ENCODE measurements at places on chromosomes 2 and 18. TPM values are rescaled to one million over a fixed set of nuclear protein-coding genes. Genes with fewer than 3 reads are reported as not detected.

Gene CFAP221
- 9.5 TPM for total RNA-seq

DNA sequence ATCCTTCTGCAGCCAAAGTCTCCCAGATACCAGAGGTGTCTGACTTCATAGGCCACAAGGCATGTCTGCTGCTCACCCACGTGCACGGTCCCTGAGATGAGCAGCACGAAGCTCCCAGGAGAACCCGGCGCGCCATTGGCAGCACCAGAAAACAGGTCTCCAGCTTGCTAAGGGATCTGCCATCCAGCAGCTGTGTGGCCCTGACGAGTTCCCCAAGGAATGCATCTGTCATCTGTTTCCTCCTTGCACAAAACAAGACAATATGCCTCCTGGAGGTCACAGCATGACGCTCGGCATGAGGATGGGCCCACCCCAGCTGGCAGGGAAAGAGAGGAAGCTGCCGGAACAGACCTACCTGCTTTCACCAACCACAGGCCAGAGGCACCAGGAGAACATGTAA, 29.2 kb downstream of the HS6ST1 start:
- no peak for DNase-seq

DNA sequence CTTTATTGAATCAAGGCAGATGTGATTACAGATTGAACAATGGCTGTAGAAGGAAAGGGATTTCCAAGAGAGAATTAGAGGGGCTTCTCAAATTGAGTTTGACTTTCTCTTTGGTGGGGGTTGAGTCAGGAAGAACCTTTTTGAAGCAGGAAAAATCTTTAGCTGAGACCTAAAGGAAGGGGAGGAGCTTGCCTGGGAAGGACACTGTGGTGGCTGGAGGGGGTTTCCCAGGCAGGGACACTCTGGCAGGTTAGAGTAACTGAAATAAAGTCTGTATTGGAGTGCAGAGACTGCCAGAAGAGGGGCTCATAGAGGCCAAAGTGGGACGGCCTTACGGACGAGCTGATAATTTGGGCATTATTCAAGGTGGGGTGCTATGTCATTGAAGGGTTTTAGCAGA, 69.3 kb downstream of the NEDD4L start:
- no peak for DNase-seq

Gene SIX3
- not detected for total RNA-seq

- DNase-seq: peak; percentile 54
Observed at GRCh38 chr2:119753041-119753929, 6.4 kb upstream of the PTPN4 start.

GRCh38 chr2:44844651-44845270, 96.7 kb upstream of the SIX3 start:
- no peak for DNase-seq

DNA sequence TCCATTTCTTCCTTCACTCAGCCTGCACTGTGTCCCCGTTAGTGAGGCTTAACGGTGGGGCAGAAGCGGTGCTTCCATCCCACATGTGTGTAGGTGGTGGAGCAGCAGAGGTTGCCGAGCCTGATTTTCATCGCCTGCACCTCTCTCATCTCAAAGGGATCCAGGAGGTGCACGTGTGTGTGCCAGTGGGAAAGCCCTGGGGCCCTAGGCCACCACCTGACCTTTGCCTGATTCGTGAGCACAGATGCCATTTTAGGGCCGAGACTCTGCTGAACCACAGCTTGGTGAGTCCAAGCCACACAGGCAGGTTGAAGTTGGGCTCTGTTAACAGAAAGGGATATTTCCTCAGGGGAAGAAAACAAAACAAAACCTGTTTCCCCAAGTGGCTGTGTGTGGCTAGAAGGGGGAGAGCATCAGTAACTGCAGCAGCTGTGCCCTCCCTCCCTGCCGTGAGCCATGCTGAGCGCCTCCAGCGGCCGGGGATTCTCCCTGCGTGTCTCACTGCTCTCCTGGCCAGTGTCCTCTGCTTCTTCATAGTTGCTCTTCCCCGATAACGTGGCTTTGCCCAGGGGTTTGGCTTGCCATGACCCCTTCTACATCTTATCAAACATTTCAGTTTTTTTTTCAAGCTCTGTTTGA, 81.5 kb downstream of the MAPRE2 start:
- no peak for DNase-seq

Gene MTERF4
- 30.8 TPM for total RNA-seq

DNA sequence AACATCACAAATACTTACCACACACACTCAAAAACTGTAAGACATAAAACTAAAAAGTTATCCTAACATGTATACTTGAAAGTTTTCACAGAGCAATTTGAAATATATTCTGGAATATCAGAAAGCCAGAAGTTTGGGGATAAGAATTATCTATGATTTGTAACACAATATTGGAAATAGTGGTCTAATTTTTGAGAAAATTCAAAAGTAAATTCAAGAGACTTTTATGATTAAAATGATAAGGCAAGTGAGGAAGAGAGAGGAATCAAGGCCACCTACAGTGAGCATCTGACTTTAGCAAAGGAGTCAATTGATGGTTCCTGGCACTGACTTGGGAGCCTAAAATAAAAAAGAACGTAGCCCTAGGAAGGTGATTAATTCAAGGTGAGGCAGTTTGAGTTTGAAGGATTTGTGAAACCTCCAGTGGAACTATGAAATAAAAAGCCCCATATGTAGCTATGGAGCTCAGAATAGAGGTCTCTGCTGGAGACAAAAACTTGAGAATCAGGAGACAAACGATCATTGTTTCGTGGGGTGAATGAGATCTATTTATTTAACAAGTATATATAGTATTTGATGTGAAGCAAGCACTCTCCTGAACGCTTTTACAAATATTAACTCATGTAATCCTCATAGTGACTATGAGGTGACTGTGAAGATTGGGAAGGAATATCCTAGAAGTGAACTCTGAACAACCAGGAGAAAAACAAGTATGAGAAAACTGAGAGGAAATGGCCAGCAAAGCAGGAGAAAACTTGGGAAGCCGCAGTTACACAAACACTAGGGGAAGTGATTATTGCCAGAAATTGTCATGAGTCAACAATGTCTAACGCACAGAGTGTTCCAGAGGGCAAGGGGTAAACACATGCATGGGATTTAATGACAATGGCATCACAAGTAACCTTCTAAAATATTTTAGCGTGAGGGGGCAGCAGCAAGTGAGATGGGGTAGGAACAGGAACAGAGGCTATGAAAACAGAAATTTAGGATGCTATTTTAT, 12.8 kb downstream of the TFPI start:
- DNase-seq: peak; percentile 31

DNA sequence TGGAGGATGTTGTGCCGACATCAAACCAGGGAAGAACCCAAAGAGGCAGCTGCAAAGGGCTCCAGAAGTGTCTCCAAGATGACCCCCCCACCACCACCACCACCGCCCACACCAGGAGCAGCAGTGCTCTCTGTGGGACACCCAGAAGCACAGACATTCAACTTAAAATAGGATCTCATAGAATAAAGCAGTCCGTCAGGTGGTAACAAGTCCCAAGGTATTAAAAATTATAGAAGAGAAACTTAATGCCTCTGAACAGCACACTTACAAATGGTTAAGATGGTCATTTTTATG, 155.5 kb upstream of the ID2 start:
- DNase-seq: no peak

Gene CFAP65
- 1.3 TPM for total RNA-seq

Gene DCDC2C
- total RNA-seq: not detected

DNA sequence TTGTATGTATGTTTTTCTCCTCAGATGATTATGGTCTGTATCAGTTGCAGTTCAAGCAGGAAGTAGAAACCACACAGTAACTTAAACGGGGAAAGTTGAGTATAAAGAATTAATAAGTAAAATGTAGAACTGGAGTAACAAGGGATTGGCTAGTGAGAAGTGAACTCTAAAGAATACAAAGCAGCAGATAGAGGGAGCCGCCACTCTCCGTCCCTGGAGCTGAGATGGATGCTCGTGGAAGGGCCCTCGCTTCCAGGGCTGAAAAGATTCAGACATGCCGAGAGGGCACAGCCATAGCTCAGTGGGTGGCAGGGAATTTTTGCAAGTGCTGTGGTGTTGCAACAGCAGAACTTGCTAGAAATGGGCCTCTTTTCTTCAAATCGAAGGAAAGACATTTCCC, 155.8 kb downstream of the COL6A3 start:
- DNase-seq: no peak

DNA sequence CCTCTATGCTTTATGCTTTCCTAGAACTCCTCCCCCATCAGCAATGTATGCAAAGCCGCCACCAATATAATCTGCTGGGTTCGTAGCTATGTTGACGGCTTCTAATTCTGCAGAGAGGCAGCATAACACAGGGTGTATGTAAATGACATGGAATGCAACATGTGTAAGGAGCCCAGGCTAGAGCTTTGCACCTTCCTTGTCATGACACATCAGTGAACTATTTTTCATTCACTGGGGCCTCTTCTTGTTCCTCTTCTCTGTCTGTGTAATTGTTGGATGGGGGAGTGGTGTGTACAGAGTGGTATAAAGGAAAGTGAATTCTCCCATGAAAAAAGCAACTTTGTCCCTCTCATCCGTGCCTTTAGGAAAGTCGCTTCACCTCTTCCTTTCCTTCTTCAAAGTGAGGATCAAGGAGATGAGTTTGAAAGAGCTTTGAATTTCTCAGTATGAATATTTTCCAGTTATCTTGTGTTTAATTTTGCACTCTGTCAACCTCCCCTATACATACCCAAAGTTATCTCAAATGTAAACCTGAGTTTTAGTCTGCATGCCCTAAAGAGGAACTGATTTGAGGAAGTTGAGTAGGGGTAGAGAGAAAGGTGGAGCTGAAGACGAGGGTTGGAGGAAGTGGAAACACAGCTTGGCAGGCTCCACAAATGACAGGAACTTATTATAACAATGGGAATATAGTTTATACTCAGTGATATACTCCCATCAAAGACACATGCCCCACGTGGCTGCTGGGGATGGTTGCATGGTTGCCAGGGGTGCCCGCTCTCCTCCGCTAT, 74.9 kb upstream of the ARL4C start:
- DNase-seq: no peak

Gene KLHL30
- total RNA-seq: 0.64 TPM

DNA sequence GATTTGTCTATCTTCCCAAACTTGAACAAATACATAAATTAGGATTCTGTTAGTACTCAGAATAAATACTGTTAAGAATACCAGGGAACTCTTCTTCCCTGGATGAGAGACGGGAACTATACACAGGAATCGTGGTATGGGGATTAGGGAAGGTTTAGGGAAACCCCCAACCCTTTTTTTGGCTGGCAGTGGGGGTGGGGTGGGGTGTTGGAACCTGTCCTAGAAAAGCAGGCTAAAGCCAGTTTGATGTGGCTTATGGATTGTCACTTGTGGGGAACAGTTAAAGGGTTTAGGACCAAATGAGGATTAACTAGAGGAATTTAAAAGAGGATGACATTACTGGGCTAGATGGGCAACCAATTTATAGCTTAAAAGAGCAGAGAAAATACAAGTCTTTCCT, 1.8 kb downstream of the SLC4A10 start:
- no peak for DNase-seq

DNA sequence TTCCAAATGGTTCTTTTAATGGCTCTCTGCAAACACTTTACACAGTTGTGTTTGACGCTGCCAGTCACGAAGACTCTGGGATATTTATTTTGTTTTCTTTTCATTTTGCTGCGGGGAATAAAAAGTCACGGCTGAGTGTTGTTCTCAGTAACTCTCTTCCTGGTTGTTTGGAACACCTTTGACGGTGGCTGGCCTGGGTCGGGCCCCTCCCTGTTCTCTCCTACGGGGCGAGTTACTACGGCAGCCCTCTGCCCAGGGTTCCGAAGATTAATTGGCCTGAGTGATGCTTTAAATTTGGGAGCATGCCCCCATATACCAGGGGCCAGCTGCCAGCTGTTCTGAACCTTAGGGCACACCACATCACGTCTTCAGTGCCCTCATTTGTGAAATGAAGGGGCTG, 84.7 kb downstream of the GATA6 start:
- DNase-seq: no peak

DNA sequence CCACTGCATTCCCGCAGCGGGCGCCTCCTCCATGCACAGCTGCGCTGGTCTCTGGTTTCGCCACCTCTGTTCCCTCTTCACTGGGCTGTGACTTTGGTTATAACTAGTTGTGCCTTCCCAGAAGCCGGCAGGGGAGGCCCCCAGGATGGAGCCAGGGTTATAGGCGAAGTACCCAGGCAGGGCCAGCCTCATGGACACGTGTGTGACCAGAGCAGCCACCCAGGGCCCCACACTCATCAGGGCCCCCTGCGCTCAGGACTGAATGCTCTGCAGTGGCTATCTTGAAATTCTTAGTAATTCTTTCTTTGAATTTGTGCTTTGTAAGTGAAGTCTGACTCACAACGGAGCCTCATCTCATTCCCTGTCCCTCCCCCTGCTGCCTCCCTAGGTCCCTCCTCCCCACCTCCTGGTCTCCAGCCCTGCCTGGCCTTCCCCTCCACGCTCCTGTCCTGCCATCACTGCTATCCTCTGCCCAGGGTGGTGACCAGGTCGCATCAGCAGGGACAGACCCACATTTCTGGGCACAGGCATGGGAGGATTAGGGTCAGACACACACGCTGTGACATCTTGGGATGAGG, 38.1 kb upstream of the LBH start:
- DNase-seq: no peak

DNA sequence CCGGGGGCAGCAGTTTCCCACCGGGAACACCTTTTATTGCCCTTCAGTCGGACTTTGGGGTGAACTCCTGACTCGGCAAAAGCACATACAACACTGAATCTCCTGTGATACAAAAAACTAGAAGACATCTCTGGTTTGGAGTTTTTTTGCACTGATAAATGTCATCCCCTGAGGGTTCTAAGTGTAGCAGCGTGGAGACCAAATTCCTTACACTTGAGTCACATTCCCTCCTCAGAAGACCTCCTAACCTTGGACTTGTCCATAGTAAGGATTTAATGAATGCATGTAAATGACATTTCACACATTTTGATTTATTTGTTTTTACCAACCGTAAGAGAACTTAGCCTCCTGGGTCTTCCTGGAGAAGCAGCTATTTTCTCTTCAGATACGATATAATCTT, 54.0 kb upstream of the GPR45 start:
- DNase-seq: no peak

Gene SNORC
- total RNA-seq: 4.3 TPM

Gene FOXD4L1
- total RNA-seq: 0.92 TPM

GRCh38 chr2:83461135-83461534, 997.9 kb downstream of the SUCLG1 start:
- DNase-seq: no peak

Gene TSHZ1
- 10.8 TPM for total RNA-seq

Measured in Calu3 (cell line).